Hypothalamus (tissue), 51 donors: ENCODE measurements at places on chromosomes 4 and X.

DNA sequence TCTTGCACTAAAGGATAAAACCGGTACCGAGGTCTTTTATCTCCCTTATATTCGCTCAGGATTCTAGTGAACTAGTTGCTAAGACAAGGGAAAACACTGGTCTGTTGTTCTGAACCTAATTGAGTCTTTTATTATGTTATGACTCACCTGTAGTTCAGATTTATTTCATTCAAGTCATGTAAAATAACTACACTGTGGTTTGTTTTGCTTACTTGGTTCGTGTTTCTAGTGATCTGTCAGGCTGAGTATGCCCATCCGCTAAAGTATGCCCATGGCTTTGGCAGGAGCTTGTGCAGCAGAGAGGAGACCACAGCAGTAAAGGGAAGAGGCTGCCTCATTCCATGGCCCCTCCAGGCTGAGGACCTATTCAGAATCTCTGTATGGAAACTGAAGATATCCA is 126.1 kb downstream of the AFF1 start:
- DNase-seq = no peak

- DNase-seq = no peak
These were observed 22.8 kb upstream of the PDE6B start for GRCh38 chr4:602559-602942.

GRCh38 chr4:26632916-26633315 is 49.0 kb downstream of the TBC1D19 start:
- DNase-seq = no peak

DNA sequence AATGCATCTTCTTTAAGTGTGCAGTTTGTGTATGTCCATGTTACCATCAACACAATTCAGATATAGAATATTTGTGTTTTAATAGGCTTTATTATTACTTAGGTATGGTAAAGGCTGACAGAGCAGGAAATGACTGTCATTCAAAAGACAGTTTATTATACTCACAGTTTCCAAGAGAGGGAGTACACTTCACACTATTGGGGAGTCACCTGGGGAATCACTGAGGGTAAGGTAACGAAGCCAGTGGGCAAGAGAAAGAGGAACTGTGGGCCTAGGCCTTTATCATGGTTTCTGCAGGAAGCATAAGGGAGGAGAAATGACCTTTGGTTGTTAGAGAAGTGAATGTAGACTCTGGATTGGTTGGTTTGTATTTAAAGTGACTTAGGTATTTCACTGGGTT is 235.1 kb upstream of the HCCS start:
- DNase-seq = no peak

GRCh38 chr4:10713591-10713990 is 29.0 kb upstream of the CLNK start:
- DNase-seq = no peak

- no peak for DNase-seq
These were observed 2.9 kb upstream of the CYBB start for GRCh38 chrX:37776987-37777325.

- DNase-seq = no peak
These were observed 8.1 kb downstream of the ETDB start for GRCh38 chrX:135112096-135112729.

DNA sequence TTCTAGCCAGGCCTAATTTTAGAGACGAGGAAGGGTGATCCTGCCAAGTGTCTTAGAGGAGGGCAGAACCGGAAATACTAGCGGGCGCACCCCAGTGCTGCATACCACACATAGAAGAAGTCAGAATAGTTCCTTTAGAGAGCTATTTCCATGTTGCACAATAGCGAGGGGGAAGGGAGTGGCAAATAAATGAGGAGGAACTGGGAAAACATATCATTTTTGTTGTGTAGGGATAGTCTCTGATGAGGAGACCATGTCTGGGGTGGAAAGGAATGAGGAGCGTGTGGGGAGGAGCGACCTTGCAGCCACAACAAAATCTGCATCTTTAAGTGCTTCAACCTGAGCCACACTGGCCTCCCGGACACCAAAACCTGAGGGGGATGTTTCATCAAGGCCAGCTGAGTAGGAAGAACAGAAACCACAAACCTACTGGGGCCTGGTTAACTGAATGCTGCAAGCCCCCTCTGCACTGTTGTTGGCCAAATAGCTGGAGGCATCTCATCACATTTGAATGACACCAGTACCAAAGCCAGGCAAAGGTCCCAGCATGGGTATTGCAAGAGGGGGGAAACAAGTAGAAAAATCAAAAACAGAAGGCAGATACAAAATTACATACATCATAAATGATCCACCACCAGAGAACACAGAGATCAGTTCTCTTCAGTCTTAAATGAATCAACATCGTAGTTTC is 26.7 kb upstream of the C1QTNF7 start:
- DNase-seq = no peak

- DNase-seq = no peak
These were observed 164.3 kb downstream of the FAM13A start for GRCh38 chr4:88892646-88893045.
